ENCODE measurements at places on chromosomes 4 and X. TPM values are rescaled to one million over a fixed set of nuclear protein-coding genes. Genes with fewer than 3 reads are reported as not detected.
A peak's percentile ranks its signal among the peaks of the same experiment; 100 is the strongest.

GRCh38 chr4:156972379-156973015 lies 898 bp upstream of the PDGFC start:
- DNase-seq, result no peak

DNA sequence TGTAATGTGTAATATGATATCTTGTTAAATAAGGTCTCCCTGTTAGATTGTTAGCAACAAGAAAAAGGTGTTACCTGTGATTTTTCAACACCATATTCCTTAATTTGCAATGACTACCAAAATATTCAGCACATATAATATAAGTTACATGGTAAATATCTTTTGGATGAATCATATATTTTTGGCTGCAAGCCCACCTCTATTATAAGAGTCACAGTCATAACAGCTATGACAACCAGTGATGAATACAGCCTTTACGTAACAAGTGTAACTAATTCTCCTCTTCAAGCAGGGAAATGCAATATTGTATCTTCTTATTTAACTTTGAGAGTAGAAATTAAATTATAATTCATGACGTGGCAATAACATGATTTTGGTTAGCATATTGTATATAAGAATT lies 187.0 kb downstream of the NLGN4X start:
- no peak for DNase-seq

DNA sequence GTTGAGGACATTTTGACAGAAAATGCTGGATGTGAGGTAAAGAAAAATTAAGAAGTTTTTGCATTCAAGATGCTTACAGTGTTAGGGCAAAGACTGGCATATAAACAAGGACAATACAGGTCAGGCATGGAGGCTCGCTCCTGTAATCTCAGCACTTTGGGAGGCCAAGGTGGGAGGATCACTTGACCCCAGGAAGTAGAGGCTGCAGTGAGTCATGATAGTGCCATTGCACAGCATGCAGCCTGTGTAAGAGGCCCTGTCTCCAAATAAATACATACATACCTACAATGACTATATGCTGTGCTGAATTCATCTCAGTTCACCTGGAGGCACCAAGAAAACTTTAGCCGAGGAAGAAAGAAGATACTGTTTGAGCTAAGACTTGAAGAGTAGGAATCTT lies 2.3 kb downstream of the MAGT1 start:
- DNase-seq, result no peak

DNA sequence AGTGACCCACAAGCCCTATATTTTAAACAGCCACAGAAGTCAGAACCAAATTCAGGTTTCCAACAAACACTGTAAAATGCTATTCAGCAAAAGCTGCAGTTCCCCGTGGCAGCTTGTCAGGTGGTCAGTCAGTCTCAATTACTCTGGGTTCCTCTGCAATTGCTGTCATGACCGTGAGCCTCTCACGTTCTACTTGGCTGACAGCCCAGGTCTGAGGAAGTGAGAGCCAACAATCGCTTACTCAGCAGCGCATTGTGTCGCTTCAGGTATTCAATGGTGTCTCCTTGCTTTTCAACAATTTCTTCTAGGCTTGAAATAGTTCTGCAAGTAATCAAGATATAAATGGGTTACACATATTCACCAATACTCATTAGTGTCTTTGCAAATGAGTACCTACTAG lies 25.8 kb downstream of the TRIM75 start:
- no peak for DNase-seq

GRCh38 chrX:49282647-49283011 lies 13.0 kb downstream of the PPP1R3F start:
- DNase-seq, result no peak

GRCh38 chr4:183492791-183493222 lies 12.1 kb upstream of the ING2 start:
- DNase-seq, result no peak

DNA sequence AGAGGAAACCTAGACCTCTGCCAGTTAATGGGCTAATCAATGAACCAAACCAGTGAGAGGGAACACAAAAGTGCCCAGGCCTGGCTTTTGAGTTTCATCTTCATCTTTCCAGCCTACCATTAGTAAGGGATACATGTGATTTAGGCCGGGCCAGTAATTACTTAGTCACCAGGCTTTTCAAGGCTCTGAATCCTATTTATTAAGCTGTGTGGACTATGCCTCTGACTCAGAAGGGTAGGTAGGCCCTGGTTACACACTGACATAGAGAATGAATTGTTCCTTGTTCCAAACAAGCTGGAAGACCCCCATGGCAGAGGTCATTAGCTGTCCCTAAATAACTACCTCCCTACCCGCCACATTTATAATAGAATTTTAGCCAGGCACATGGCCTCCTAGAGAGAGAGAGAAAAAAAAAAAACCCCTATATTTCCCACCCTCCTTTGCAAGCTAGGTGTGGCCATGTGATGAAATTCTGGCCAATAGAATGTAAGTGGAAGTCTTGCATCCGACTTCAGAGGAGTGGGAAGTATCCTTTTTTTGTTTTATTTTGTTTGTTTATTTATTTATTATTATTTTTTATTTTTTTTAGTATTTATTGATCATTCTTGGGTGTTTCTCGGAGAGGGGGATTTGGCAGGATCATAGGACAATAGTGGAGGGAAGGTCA lies 112.3 kb upstream of the BCOR start:
- DNase-seq, result no peak

DNA sequence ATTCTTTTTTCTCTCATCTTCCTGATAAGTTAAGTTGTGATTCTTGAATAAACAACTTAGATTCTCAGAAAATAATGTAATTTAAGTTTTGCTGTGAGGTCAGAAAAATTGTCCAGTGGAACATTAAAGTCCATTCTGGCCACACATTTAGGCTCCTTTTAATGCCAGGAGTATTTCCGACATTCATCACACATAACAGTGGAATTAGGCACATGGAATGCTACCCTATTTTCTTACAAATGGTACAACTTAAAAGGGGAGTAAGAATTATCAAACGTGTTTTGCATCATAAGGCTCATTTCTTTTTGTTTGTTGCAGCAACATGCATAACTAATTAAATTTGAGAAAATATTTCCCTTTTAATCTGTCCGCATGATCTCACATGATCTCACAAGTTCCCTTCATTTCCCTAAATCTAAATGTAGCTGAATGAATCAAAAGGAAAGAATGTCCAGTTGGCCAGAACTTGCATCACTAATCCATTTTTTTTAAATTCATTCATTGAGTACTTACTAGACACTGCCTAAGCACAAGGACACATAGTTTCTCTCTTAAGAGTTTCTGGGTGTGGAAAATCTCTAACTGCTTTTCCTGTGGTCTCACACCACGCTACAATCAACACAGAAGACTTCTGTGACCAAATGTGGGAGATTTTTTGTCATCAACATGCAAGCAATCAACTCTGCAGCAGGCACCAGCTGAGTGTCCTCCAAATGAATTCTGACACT lies 22.0 kb downstream of the SPARCL1 start:
- DNase-seq, result no peak

GRCh38 chrX:9825129-9825790 lies 39.0 kb downstream of the SHROOM2 start:
- DNase-seq, result peak; percentile 23

- no peak for DNase-seq
Observed at GRCh38 chr4:57490520-57491255, 380.5 kb upstream of the IGFBP7 start.

GRCh38 chr4:146134761-146135445 lies 40.6 kb upstream of the LSM6 start:
- no peak for DNase-seq

- DNase-seq, result no peak
Observed at GRCh38 chrX:123060986-123061385, 123.1 kb upstream of the GRIA3 start.

GRCh38 chr4:1834047-1834775 lies 21.7 kb downstream of the LETM1 start:
- DNase-seq, result no peak

- DNase-seq, result no peak
Observed at GRCh38 chr4:98793658-98794057, 135.2 kb upstream of the TSPAN5 start.

- no peak for DNase-seq
Observed at GRCh38 chr4:99058228-99058627, 30.4 kb downstream of the ADH5 start.

DNA sequence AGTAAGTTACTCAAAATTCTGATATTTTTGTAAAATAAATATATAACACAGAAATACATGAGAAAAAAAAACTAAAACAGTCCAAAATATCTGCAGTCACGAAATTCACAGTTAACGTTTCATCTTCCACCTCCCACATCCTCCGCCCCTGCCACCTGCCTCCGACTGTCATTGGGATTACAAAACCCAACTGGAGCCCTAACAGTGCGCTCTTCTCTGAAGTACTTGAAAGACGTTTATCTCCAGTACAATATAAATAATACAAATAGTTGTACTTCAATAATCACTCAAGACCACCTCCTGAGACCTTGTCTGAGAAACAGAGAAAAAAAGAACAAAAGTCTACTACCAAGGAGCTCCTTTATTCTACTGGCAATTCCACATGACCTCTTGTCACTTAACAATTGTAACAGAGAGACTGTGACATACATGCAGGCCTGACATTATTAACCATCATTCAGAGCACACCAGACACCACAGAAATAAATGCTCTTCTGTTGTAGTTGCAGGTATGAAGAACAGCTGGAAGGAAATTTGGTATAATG lies 280.6 kb downstream of the PPP3CA start:
- DNase-seq, result no peak

- no peak for DNase-seq
Observed at GRCh38 chr4:183808097-183808456, 97.0 kb upstream of the STOX2 start.

GRCh38 chr4:2393353-2394270 lies 24.8 kb downstream of the ZFYVE28 start:
- no peak for DNase-seq

GRCh38 chrX:108224218-108224617 lies 132.6 kb downstream of the ATG4A start:
- no peak for DNase-seq

DNA sequence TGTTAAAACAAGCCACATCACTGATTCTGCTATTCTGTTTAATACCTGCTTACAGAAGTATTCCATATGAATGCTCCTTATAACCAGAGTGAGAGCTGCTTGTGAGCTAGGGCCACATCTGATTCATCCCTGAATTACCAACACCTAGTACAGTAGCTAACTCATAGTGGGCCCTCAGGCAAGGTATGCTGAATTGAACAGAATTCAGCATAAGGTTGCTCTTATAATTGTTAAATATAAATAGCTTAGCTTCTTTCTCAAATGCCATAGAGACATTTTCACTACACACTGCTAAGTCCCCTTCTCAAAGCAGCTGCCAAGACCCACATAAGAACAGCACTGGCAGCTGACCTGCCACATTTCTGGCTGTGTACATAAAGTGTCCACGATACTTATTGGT lies 27.0 kb upstream of the MCF2 start:
- no peak for DNase-seq

DNA sequence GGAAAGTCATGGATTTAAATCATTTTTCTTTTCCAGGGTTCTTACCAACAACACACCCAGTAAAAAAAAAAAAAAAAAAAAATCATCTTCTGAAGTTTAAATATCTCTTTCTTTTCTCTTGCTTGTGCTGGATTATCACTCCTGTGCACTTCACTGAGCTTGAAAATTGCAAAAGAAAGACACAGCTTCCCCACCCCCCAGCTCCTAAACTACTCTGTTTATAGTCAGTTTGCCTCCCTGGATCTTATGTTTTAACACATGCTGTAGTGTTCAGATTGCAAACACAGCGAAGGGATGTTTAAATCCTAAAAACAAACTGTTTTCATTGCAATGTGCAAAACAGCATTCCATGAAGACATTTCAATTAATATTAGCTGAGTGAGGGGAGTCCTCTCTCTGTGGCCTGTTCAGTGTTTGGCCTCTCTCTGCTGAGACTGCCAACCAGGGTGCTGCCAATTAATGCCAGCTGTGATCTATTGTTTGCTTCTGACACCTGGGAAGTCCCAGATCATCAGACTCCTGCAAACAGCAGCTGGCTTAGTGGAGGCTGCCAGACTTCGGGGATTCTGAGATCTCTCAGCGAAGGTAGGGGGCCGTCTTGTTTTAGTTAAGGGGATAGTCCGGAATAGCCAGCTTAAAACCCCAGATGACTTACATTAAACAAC lies 171.1 kb upstream of the PITX2 start:
- DNase-seq, result no peak

GRCh38 chrX:129738466-129739308 lies at the start of gene XPNPEP2:
Gene XPNPEP2, plus strand, starts transcription at chrX:129738979. Its CDS starts 235 bp downstream, at chrX:129739214.
- DNase-seq, result peak; percentile 85

DNA sequence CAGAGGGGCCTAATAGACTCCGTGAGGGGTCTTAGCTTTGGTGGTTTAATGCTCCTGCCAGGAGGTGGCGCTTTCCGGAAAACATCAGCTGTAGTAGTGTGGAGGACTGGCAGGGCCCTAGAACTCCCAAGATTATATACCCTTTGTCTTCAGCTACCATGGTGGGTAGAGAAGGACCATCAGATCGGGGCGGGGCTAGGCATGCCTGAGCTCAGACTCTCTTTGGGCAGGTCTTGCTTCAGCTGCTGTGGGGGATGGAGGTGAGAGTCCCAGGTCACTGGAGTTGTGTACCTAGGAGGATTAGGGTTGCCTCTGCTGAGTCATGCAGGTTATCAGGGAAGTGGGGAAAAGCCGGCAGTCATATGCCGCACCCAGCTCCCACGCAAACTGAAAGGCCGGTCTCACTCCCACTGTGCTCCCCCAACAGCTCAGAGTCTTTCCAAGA lies 63.0 kb upstream of the AGA start:
- no peak for DNase-seq

DNA sequence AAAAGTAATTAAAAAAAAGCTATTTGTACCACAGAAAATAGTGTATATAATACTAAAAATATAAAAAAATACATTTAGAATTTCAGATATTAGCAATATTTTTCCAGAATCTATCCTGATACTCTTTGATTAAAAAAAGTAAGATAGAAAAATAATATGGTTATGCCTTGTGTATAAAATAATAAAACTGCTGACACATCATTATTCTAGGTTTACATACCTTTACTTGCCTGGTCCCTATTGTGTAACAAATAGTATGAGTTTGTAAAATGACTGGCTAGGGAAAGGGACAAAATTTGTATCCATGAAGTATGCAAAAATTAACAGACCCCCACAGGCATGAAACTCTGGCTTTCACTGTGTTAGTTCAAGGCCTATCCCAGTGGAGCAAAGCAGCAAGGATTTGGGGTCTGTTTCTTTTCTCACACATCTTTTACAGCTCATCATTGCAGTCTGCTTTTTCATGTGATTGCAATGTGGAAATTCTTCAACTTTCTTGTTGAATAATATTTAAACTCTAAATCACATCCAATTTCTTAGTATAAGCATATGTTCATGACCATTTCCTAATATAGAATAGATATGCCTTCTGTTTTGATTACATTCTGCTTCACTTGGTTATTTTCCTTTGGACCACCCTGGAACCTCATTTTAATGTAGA lies 136.7 kb upstream of the PCDH18 start:
- DNase-seq, result peak; percentile 42

The SLC16A2 gene
- polyA plus RNA-seq, result 29.2 TPM

The RHOXF1 gene
- 0.94 TPM for polyA plus RNA-seq

The GPR50 gene
- not detected for polyA plus RNA-seq

The PCYT1B gene
- 5.3 TPM for polyA plus RNA-seq

The FGB gene
- polyA plus RNA-seq, result 31.3 TPM

The SORBS2 gene
- 36.8 TPM for polyA plus RNA-seq

The CNOT6L gene
- polyA plus RNA-seq, result 33.5 TPM

The IL21 gene
- polyA plus RNA-seq, result not detected

The PLP1 gene
- 15.8 TPM for polyA plus RNA-seq

The C4orf51 gene
- polyA plus RNA-seq, result not detected

The GATB gene
- 21.0 TPM for polyA plus RNA-seq

The MAGEC3 gene
- 0.67 TPM for polyA plus RNA-seq

The GYPA gene
- polyA plus RNA-seq, result 6.6 TPM

The FGA gene
- polyA plus RNA-seq, result not detected

The MAGEA8 gene
- 0.26 TPM for polyA plus RNA-seq

The GUCY1A1 gene
- 119 TPM for polyA plus RNA-seq

The PAK3 gene
- polyA plus RNA-seq, result 1.4 TPM

The SLITRK2 gene
- 5.9 TPM for polyA plus RNA-seq

The AMBN gene
- not detected for polyA plus RNA-seq

Data from right lung (tissue), 10 donors.